Activated CD4-positive, alpha-beta T cell treated with anti-CD3 and anti-CD28 coated beads, Interleukin-10, Interleukin-2, amounts not matched to agents 100 ng/mL and 50 ng/mL, durations not matched to agents 16 hours and 8 hours (primary cell): ENCODE measurements at places on chromosomes 2 and 18.

DNA sequence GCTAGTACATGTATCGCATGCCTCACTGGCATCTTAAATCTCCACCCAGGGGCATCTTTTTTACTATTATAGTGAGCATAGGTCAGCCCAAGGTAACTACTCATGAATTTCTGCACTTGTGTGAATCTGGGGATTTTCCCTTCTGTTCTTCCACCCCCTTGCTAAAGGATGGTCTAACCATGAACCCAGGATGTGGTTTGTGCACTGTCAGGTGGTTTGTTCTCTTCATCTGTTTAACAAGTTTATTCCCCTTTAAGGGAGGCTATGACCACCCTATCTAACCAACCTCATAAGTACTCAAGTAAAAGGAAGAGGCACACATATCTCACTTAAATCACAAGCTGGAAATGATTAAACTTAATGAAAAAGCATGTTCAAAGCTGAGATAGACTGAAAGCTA lies 243.0 kb downstream of the RPRM start:
- peak; percentile 64 for DNase-seq

- DNase-seq, result no peak
These were observed 113.2 kb upstream of the CHST9 start for GRCh38 chr18:27298214-27298804.

- DNase-seq, result no peak
These were observed 598.1 kb downstream of the RNF144A start for GRCh38 chr2:7515327-7515726.

- no peak for DNase-seq
These were observed 337.2 kb upstream of the SALL3 start for GRCh38 chr18:78642296-78642951.

DNA sequence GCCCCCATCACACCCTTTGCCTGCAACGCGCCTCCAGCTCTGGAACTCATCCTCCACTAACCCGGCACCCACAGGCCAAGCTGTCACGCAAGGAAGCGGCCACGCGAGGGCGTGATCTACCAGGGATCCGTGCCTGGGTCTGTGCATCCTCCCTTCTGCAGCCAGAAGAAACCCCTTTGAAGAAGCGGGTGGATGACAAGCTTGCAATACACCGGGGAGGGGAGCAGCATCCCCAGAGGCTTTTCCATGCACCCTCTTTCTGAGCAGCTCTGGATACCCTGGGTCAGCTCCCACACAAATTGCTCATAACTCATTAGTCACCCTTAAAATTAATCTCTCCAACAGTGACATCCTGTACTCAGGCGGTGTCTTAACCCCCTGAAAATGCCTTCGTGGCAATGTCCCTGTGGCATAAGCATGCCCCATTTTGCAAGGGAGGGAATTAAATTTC lies 47.6 kb downstream of the PDCL3 start:
- DNase-seq, result peak; percentile 72

GRCh38 chr2:149573760-149574159 lies 13.8 kb downstream of the MMADHC start:
- DNase-seq, result no peak

DNA sequence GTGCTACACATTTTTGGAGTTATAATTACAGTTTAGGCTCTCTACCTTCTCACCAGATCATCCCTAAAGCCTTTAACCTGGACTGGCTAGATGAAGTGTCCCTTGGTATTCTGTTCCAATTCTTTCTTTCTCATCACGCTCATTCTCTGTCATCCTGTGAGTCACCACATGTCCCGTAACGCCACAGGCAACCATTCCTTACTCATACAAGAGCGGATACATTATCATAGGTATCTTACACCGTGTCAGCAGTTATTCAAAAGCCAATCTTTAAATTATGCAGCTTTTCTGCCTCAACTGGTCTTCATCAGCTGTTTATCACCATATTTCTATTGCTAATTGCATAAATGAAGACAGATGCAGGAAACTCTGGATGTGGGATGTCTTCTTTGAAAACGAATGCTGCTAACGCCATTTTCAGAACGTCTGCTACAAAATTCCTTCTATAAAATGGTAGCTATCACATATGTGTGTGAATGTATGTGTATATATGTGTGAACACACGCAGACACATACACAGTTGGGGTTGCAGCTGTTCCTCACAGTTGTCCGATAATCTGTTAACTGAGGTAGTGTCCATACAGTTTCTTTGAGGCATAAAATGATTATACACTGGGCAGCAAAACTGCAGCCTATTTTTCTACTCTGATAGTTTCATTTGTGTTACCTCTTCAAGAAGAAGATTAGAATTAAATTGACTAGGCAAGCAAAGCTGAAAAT lies 47.9 kb downstream of the EML6 start:
- DNase-seq, result no peak

GRCh38 chr2:12694990-12695774 lies 21.6 kb upstream of the TRIB2 start:
- peak; percentile 9 for DNase-seq

- peak; percentile 76 for DNase-seq
These were observed 42.5 kb upstream of the IL1R2 start for GRCh38 chr2:101949304-101949703.

DNA sequence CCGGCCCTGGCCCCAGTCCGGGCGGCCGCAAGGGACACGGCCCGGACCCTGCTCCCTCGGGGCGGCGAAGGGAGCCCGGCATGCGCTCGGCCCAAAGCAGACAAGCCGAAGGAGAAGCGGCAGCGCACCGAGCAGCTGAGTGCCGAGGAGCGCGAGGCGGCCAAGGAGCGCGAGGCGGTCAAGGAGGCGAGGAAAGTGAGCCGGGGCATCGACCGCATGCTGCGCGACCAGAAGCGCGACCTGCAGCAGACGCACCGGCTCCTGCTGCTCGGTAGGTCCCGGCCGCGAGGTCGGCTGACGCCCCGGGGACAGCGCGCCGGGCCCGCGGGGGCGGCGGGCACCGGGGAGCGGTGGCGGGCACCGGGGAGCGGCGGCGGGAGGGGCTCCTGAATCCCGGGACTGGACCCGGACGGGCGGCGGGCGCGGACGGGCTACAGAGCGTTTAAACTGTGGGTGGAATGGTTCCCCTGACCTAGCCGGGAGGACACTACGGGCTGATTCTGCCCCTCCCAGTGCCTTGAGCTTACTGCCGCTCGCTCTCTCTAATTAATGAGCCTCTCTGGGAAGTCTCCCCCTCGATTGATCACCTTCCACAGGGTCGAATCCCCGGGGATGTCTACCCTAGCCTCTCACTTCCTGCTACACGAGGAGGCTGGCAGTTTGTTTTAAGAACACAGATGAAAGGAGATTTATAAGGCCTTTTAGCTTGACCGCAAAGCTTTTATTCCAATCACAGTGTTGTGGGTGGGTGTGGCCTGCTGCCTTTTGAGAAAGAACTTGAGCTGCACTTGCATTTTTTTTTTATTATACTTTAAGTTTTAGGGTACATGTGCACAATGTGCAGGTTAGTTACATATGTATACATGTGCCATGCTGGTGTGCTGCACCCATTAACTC lies 853 bp downstream of the GNAL start:
- DNase-seq, result peak; percentile 6

DNA sequence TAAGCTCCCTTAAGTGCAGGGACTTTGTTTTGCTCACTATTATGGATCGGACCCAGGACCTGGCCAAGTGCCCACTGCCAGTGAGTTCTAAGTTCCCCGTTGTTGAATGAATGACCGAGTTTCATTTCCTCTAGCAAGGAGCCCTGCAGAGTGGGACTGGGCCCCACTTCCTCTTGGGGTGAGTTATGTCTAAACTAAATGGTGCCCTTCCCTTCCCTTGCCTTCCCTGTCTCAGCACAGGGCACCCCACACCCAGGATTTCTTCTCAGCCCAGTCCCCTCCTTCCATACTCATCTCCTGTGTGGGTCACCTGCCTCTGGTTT lies 195.3 kb upstream of the HS6ST1 start:
- no peak for DNase-seq

DNA sequence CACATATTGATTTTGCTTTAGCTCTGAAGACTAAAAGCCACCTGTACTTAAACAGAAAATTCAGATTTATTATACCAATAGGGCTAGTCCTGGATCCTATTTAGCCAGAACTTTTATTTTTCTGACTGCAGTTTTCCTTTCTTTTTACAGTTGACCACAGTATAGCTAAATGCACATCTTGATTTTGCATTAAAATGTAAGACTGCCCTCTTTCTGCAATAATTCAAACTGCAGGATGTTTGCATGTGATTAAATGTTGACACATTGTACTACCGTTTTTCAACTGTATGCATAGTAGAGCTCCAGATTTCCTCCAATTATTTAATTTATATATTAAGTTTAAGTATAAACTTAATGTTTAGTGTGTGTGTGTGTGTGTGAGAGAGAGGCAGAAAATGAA lies 1262.9 kb downstream of the SUCLG1 start:
- peak; percentile 5 for DNase-seq

DNA sequence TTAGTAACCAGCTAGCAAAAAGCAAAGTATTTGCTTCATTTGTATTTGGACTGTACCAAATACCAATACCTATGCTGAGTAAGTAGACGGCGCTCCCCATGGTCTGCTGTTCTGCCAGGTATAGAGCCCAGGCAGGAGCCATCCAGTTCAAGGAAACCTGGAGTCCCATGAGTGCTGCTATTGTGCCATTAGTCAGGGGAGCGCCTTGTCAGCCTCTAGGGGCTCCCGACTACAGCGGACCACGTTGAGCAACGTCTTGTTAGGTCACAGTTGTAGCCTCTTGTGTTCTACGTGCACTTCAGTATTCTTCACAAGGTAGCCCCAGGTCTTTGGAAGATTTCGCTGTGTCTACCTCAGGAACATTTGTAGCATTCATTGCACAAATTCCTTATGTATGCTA lies 21.6 kb upstream of the SLC9A2 start:
- DNase-seq, result no peak

DNA sequence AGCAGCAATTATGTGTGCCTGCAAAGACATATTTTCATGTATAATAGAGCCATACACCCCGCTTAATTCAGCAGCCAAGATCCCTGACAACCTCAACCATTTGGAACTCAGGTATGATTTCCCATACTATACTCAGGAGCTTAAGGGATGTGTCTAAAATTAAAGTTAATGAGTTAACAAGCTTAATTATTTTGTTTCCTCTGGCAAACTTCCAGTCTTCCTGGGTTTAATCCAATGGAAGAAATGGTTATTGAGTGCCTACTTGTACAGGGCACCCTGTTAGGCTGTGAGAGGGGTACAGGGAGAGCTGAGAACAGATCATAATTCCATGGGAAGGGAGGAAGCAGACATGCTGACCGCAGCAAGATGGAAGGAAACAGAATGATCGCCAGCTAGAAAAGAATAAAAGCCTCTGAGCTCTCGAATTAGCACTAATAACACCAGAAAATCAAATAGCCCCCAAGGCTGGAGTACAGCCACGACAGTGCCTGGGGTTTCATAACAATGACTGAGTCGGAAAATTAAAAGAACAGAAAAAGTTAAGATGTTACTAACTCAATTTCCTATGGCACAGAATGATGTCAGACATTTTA lies 20.8 kb upstream of the CEP68 start:
- DNase-seq, result no peak

DNA sequence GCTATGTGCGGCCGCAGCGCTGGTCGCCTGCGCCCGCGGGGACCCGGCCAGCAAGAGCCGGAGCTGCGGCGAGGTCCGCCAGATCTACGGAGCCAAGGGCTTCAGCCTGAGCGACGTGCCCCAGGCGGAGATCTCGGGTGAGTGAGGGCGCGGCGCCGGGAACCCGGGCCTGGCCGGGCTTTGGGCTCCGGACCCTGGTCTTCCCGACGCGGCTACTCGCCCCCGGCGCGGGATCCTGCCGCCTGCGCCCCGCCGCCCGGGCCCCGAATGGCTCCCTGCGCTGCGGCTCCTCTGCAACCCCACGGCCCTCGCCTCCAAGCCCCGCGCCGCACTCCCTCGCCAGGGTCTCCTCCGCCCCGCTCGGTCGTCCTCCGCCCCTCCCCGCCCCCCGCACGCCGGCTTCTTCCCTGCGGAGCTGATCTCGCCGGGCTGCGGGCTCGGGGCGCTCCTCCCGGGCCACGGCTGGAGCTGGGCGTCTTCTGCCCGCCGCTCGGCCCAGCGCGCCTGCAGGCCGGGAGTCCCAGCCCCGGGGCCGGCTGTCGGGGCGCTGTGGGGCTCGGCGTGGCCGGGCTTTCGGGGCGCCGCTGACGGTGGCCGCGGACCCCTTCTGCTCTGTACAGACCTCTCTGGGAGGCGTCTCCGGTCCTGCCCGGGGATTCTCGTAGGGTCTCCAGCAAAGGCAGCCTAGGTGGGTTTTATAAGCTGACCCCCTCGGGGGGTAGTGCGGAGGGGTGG lies 652 bp downstream of the GPC1 start:
- peak; percentile 16 for DNase-seq

GRCh38 chr2:67075056-67075455 lies 322.1 kb upstream of the ETAA1 start:
- DNase-seq, result no peak

GRCh38 chr2:157838442-157839161 lies 37.5 kb downstream of the ACVR1 start:
- DNase-seq, result peak; percentile 53

DNA sequence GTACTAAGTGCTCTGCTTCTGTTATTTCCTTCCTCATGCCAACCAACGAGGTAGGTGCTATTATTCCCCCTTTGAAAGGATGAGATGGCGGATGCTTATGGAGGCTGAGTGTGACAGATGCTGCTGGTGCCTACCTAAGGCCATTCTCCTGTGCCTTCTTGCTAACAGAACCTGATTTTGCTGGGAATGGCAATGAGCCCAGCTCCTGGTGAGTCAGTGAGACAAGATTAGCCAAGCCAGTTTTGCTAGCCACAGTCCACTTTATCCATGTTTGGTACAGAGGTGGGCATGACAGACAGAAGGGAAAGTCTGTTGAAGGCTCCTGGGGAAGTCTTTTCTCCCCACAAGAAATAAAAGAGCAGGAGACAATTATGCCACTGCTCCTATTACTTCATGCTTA lies 43.7 kb upstream of the TMEM163 start:
- no peak for DNase-seq

- no peak for DNase-seq
These were observed 129.6 kb upstream of the SLC1A4 start for GRCh38 chr2:64859312-64860212.

GRCh38 chr18:54267701-54268100 lies 1.6 kb upstream of the POLI start:
- DNase-seq, result no peak

GRCh38 chr2:196293751-196294515 lies 122.6 kb upstream of the STK17B start:
- DNase-seq, result no peak

- no peak for DNase-seq
These were observed 42.5 kb downstream of the FER1L5 start for GRCh38 chr2:96684883-96685576.

GRCh38 chr2:60868589-60869273 lies 12.6 kb upstream of the REL start:
- DNase-seq, result no peak

GRCh38 chr2:79259296-79259695 lies 99.7 kb upstream of the REG3A start:
- no peak for DNase-seq

GRCh38 chr2:127041259-127041970 lies 65.5 kb downstream of the BIN1 start:
- DNase-seq, result no peak

- no peak for DNase-seq
These were observed 54.8 kb upstream of the FRZB start for GRCh38 chr2:182921234-182921633.

- no peak for DNase-seq
These were observed 15.4 kb upstream of the STAT4 start for GRCh38 chr2:191166111-191166755.

GRCh38 chr2:3423492-3424170 lies 44.1 kb downstream of the TRAPPC12 start:
- peak; percentile 73 for DNase-seq

- DNase-seq, result no peak
These were observed 80.6 kb downstream of the RIT2 start for GRCh38 chr18:43034683-43035500.

- DNase-seq, result no peak
These were observed 866.0 kb downstream of the CBLN2 start for GRCh38 chr18:71678144-71678543.

- no peak for DNase-seq
These were observed 108.7 kb upstream of the RAB6C start for GRCh38 chr2:129870685-129871241.
